ENCODE measurements at places on chromosomes 4 and X. TPM values are rescaled to one million over a fixed set of nuclear protein-coding genes. Genes with fewer than 3 reads are reported as not detected.

DNA sequence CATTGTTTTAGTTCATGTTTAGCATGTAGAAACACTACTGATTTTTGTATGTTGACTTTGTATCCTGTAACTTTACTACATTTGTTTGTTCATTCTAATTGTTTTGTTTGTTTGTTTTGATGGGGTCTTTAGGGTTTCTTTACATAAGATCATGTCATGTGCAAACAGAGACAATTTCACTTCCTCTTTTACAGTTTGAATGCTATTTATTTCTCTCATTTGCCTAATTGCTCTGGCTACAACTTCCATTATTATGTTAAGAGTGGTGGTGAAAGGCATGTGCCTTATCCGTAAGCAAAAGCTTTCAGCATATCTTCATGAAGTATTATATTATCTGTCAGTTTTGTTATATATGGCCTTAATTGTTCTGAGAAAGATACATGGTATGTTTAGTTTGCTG is 571.1 kb downstream of the PCDH7 start:
- no peak for DNase-seq

The ZNF518B gene
- 3.3 TPM for polyA plus RNA-seq

DNA sequence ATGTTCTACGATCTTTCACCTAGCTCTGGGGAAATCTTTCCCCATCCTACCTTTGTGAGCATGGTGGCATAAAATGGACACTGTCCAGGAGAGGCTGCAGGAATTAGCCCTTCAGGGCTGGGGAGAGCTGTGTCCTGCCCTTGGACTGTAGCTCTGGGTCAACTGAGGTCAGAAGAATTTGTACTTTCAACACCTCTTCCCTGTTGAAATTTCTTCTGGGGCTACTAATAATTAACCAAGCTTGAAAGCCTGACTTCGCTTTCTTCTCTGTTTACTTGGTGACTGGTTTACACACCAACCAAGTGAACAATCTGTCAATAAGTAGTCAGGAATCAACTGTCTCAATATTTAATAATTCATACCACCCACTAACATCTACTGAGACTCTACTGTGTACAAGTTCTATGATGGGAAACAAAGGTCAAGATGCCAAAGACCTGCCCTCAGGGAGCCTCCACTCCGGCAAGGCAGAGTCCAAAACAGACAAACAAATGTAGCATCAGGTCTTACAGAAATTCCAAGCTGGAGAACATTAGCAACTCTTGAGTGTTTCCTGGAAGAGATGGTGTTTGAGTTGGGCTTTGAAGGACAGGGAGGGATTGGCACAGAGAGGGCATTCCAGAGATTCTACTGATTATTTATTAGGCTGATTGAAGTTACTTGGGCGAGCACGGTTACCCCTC is 113.1 kb downstream of the ENPP6 start:
- peak; percentile 14 for DNase-seq

The TLR3 gene
- 3.2 TPM for polyA plus RNA-seq

GRCh38 chr4:80017125-80017854 is 55.7 kb downstream of the ANTXR2 start:
- DNase-seq, result no peak
